ENCODE measurements at places on chromosomes 5 and 9.

GRCh38 chr9:127943731-127944144 lies 6.1 kb upstream of the DPM2 start:
- DNase-seq = peak; percentile 92

DNA sequence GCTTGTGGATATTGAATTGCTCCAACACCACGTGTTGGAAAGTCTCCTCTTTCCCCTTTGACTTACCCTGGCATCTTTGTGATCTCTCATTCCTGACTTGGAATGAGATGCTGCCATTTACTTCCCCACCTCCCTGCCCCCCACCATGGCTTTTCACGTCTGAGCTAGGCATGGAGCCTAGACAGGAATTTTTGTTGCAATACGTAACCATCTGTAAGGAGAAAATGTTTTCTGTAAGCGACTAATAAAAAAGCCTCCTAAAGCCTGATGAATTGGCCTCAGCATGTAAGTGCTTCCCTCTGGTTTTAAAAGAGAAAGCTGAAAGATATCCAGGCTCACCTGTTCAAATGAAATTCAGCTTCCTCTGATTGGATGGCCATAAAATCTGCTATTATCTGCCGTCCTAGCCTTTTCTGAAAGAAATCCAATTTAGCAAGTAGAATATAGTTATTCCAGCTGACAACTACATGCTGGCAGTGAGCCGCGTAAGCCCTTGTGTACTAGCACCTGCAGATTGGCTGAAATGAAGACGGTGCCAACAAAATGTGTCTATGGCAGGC lies 200.1 kb downstream of the NSG2 start:
- DNase-seq = no peak

DNA sequence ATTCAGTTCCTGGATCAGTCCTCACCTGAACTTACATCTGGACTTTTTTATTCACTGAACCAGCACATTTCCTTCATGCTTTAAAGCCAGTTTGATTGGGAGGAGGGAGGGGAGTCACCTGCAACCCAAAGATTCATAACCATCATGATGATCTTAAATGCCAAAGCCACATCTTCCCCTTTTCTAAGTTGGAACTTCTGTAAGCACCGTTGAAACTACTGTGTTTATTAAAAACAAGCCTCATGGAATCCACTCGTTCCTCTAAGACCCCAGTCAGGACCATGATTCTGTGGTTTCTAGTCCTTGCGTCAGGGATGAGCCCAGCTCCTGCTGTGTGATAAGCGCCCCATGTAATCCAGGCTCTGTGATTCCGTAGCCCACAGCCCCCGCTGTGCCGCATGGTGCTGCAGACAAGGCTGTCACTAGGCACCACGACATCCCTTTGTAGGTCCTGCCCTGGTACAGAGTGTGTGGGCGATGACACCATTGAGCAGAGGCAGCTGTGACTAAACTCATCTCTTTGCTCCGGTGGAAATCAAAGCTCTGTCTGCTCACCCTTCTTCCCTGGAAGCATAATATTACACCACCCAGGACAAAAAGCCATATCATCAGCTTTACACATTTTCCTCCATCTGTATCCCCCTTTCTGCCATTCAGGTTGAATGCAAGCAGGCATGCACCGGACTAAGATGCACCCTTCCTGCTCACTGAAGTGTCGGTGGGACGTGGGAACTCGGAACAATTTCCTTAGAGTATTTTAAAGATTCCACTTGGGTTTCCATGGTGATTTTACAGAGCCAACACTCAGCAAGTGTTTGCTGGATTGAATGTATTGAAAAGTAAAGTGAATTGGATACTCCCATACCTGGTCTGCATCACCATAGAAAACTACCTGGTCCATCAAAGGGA lies 132.0 kb upstream of the FSTL4 start:
- DNase-seq = no peak

DNA sequence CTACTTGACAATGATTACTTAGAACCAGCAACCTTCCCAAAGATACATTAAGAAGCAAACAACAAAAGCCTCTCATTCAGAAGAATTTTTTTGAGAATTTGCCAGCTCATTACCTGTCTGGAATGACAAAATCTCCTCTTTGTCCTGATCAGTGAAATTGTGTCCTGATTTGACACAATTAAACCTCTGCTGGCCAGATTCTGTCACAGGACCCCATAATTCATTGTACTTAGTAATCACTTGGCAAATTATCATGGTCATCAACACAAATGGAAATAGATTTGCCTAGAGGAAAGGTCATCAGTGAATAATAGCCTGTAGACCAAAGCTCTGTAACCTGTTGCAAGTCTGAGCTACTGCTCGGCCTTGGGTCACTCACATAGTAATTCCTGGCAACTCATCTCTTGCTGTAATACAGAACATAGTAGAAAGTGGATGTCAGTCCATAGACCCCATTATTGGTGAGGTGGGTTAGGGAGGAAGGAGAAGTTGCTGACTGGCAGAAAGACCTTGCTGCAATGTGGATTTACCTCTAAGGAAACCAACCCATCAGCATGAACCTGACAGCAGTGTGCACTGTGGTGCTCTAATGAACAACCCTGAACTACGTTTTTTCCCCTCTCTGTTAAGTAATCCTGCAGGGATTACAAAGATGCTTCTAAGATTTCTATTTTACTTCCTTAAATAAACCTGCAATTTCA lies 370.1 kb downstream of the KIAA0825 start:
- peak; percentile 15 for DNase-seq

DNA sequence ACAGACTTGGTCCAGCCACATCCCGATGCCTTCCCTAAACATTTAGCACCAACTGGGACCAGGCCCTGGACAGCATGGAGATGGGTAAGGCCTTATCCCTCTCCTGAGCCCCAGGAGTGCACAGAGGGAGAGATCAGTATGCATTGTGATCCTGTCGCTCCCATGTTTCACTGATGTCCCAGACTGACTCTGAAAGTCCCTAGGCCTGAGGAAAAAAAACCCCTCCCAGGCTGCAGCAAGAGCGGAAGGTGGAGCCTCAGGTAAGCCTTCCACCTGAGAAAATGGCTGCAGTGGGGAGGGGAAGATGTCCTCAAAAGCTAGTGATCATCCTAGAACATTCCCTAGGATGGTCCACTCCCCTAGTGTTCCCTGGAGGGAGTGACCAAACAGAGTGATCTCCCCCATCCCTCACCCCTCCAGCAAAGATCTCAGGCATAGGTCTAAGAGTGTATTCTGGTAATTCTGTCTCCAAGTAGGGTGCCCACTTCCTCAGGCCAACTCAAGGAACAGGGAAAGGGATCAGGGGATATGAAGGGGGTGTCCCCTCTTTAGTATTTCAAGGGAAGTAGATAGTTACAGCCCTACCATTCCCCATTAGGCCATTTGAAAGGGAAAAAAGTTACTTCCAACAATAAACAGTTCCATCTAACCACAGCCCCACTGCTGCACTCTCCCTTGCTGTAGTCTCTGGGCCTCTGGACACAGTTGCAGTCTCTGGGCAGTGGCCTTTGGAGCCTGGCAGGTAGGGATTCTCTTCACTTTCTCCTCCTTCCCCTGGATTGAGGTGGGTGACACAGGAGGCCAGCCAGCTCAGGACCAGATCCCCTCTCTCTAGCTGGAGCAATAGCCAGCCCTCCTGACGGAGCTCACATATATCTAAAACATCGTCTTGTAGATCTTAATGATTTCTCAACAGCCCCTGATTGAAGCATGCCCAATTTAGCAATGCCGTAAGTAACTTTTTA lies 6.8 kb upstream of the CXXC5 start:
- no peak for DNase-seq

DNA sequence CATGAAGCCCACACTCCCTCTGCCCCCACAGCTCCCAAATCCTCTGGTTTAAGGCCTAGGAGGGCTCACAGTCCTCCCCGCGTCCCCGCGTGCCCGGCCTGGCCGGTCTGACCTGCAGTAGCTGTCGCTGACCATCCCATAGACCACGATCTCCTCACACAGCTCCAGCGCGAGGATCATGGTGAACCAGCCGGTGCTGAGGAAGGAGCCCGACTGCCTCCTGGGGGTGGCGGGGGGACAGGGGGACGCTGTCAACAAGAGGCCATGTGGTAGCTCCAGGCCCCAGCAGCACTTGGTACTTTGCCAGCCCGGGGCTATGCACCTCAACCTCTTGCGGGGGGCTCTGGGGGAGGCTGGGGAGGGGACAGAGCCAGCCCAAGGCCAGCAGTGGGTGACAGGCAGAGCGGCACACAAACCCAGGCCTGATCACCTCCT lies 7.0 kb downstream of the ST6GALNAC4 start:
- no peak for DNase-seq

DNA sequence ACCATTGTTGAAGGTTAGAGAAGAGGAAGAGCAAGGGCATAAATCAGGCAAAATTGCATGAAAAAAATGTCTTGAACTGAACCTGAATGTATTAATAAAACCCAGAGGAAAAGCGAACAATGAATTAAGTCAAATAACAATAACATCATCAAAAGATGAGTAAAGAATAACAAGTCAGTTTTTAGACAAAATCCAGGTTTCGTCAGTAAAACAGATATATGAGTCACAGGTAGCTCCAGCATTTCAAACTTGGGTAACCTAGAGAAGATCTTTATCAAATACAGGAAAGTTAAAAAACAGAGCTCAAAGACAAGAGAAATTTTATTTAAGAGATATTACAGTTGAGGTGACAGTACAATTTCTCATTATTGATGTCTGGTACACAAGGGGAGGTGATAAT lies 332.4 kb downstream of the EFNA5 start:
- DNase-seq = no peak

DNA sequence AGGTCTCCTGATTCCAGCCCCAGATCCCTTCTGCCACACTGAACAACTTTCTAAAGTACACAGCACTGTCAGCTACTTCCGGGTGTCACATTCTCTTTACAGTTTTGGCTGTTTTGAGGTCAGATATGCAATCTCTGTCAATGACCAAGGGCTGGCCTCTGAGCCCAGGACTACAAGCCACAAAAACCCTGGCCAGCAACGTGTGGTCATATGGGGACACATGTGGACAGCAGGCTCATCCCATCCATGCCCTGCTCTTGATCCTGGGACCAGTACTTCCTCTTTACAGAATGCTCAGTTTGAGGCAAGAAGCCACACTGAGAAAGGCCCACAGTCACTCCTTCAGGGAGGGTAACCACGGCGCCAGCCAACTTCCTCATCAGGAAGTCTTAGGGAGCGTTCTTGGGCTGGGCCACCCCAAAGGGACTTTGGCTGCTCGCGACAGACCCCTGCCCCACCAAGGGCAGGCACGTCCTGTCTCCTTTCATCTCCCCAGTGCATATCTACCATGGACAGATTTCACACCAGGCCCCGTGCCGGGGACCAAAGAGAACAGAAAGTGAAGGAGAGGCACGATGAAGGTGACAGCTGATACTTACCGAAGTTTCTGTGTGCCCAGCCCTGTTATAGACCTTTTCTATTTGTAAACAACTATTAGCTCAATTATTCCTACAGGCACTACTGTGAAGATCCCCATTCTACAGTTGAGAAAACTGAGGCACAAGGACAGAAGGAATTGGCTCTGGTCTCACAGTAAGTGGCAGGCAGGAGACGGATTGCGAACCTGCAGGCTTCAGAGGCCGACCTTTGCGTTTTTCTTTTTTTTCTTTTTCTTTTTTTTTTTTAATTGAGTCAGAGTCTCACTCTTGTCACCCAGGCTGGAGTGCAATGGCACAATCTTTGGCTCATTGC lies 37.3 kb downstream of the STK10 start:
- DNase-seq = no peak

- DNase-seq = no peak
Measured at GRCh38 chr5:9439531-9440292, 106.2 kb downstream of the SEMA5A start.

DNA sequence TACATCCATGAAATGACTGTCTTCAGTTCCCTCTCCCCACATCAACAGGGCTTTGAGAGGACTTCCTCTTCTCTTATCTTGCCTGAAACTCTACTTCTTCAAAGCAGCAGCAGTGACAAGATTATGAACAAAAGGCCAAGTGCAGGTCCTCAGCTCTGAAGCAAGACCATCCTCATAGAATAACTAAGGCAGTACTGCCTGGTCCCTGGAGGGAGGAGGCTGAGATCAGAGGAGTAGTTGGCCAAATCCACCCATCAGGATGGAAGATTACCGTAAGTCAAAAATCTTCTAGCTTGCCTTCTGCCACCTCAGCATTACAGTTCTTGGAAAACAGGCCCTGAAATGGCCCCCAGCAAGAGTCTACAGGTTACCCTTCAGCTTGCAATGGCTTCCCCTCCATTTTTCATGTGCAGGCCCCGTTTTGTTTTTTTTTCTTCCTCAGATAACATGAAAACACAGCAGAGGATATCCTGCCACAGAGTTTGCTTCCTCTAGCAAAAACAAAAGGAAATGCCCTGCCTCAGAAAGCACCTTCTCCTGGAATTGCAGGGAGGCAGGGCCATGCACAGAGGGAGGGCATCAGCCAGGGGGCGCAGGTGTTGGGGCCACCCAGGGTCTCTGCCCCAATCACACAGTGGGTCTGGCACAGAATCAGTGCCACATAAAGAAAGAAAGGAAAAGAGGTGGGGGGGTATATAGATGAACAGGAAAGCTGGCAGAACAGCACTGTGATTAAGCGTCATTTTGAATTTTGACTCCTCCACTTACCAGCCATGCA lies 40.0 kb downstream of the KLHL3 start:
- DNase-seq = no peak

DNA sequence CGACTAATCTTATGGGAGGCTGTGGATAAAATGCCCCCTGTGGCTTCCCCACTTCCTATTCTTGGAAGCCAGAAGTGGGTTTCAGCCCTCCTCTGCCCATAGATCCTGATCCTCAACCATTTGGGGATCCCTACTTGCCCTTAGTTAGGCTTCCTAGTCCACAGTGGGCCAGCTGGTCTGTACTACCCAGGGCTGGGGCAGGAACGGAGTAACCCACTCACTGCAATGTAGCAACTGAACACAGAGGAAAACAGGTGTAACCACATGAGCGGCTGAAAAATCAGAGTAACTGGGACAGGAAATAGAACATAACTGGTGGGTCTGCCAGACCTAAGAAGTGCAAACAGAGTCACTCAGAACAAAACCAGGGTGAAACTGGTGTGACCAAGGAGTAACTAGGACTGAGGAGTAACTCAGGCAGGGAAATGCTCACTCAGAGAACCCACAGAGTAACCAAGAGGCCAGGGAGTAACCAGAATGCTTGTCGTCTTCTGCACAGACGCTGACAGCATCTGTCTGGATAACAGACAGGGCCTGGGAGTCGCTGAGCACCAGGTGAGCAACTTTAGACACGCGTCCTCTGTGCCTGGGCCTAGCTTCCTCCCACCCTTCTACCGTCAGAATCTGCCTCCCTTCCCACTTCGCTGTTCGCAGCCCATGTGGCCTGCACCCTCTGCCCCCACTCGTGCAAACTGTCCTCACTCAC lies 1.0 kb downstream of the AQP3 start:
- DNase-seq = no peak

DNA sequence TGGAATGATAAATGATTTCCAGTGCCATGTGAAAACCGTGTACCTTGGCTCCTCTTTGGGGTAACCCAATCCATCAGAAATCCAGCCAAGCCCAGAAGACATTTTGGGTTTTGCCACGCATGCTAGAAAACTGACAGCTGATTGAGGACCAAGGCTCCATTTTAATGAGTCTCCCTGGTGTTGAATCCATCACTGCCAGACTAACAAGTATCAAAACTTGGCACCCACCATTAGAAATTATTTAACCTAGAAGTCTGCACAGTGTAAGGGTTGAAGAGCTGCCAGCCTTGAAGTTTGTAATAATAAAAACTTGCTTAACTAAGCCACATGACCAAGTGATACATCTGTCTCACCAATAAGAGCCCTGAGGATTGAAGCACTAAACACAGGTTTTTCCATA lies 369.9 kb downstream of the DNAH5 start:
- no peak for DNase-seq
